ENCODE measurements at places on chromosomes 6 and 20. TPM values are rescaled to one million over a fixed set of nuclear protein-coding genes. Genes with fewer than 3 reads are reported as not detected.

DNA sequence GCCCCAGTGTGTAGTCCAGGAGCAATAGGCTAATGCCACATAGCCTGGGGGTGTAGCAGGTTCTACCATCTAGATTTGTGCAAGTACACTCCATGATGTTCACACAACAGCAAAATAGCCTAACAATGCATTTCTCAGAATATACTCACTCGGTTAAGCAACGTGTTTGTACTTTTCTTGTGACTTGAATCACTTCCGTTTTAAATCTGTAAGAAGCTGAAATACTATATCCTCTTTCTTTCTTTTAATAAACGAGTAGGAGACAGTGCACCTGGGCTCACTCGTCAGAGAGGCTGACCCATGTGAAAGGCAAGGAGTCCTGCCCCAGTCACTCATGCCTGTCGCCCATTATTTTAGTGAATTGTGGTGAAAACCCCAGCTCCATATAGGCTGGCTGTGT lies 201.6 kb downstream of the FOXA2 start:
- no peak overlapping the region for H3K4me3 ChIP-seq
- no peaks in the 10 kb centered on the region for H3K36me3 ChIP-seq

GRCh38 chr20:54173653-54174456 lies at the start of gene CYP24A1:
Gene CYP24A1 (minus strand): TSS chr20:54173986. CDS start chr20:54173579, 407 bp downstream.
- no peak within 1 kb of the TSS for H3K27ac ChIP-seq
- H3K4me3 ChIP-seq = peak within 1 kb of the TSS; percentile 32
- no peaks in the 10 kb centered on the region for H3K36me3 ChIP-seq
- DNase-seq = no peak
- H3K27me3 ChIP-seq = peaks cover 7% of the 10 kb centered on the region

DNA sequence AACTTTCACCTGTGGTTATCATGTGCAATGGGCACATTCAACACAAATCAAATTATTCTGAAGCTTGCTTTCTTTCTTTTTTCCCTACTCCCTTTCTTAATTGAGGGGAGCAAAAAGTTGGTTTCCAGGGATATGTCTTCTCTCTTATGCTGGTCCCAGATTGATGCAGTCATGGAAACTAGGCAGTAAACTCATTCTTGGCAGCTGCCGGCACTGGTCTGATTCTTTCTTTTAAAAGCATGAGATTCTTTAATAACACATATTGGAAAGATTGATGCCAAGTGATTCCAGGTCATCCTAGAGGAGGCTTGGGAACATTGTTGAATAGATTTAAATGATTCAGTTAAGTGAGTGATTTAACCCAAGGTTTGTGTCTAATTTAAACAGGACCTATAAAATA lies 29.0 kb downstream of the PTPRA start:
- H3K4me3 ChIP-seq = no peak overlapping the region
- no peak for DNase-seq
- no peaks in the 10 kb centered on the region for H3K36me3 ChIP-seq
- no peak overlapping the region for H3K27ac ChIP-seq
- H3K4me1 ChIP-seq = no peaks in the 10 kb centered on the region

DNA sequence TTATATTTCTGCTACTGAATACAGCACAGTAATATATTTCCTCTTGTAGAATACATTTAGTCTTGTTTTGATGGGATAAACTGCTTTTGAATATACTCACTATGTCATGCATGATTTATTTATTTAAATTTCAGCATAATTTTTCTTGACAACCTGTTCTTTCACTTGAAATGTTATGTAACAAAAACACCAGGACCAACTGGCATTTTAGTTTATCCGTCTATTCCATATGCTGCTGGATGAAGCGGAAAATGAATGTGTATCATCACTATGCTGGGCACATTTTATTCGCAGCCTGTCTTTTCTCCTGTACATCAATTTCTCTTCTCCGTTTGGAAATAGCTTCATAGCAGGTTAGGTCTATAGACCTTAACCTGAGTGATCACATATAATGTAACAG lies 206.8 kb upstream of the PLCB4 start:
- no peak overlapping the region for H3K27ac ChIP-seq
- H3K4me1 ChIP-seq = no peaks in the 10 kb centered on the region
- no peak for DNase-seq
- H3K27me3 ChIP-seq = no peaks in the 10 kb centered on the region
- H3K36me3 ChIP-seq = no peaks in the 10 kb centered on the region

DNA sequence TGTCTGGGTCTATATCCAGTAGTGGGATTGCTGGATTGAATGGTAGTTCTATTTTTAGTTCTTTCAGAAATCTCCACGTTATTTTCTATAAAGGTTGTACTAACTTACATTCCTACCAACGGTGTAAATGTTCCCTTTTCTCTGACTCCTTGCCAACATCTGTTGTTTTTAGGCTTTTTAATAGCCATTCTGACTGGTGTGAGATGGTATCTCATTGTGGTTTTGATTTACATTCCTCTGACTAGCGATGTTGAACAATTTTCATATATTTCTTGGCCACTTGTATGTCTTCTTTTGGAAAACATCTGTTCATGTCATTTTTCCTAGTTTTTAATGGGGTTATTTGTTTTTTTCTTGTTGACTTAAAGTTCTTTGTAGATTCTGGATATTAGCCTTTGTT lies 99.3 kb downstream of the BMP2 start:
- no peaks in the 10 kb centered on the region for H3K4me1 ChIP-seq
- no peak overlapping the region for H3K4me3 ChIP-seq
- DNase-seq = no peak
- no peak overlapping the region for H3K27ac ChIP-seq
- H3K36me3 ChIP-seq = no peaks in the 10 kb centered on the region

DNA sequence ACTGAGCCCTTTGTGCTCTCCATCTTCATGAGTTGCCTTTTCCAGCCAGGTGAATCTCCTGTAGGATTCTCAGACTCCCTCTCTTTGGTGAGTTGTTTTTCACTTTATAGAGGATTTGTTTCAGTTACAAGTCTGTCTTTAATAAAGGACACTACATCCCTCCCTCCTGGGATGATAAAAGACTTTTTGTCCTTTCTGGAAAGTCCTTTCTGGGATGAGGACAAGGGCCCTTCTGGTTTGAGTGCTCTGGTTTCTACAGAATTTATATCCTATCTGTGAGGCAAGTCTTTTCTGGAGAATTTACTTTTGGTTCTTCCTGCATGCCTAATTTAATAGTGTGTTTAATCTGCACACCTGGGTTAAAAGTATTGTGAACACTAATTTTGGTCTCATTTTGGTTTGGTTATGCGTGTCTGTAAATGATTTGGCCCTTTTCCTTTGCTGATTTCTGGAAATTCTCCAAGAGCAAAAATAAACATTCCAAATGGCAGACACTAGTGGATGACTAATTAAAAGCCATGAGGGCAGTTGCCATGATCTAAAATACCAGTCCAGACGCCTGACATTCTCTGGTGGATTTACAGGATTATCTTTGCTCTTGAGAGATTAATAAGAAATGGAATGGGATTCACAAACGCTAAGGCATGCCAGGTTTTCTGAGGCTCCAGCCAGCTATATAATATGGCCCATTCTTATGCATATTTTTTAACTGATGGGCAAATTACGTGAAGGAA lies 44.8 kb downstream of the TCP11 start:
- no peak overlapping the region for H3K4me3 ChIP-seq
- H3K27ac ChIP-seq = peak overlapping the region; percentile 14
- H3K27me3 ChIP-seq = no peaks in the 10 kb centered on the region
- no peak for DNase-seq
- no peaks in the 10 kb centered on the region for H3K36me3 ChIP-seq

DNA sequence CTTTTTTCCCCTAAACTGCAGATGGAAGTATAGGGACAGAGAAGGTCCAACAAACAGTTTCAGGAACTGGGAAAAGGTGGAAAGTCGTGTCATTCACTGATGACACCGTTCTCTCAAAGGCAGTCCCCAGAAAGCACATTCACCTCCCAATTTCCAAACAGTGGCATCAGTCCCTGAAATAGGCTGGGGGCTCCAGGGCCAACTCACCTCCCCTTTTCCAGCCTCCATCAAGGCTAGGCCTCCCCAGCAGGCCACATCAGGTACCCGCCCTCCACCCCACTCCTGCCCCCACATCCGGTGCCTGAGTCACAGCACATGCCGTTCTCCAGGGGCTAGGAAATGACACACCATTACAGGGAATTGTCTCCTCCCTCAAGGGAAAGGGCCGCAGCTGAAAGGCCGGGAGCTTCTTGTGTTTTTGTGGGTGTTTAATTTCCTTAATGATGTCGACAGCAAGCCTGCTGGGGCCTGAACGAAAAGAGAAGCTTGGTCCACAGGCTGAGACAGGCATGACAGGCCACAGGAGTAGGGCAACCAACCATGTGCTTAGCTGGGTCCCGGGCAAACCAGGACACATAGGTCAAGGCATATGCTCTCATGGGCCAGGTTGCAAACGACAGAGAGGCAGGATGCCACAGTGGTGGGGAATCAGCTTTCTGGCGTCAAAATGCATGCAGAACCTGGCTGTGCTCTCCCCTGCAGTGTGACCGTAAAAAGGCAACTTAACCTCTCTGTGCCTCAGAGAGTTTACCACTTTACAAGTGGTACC lies 39.2 kb downstream of the ZMYND8 start:
- peak overlapping the region; percentile 93 for H3K27ac ChIP-seq
- H3K4me3 ChIP-seq = no peak overlapping the region
- H3K4me1 ChIP-seq = peaks cover 32% of the 10 kb centered on the region
- no peaks in the 10 kb centered on the region for H3K36me3 ChIP-seq

DNA sequence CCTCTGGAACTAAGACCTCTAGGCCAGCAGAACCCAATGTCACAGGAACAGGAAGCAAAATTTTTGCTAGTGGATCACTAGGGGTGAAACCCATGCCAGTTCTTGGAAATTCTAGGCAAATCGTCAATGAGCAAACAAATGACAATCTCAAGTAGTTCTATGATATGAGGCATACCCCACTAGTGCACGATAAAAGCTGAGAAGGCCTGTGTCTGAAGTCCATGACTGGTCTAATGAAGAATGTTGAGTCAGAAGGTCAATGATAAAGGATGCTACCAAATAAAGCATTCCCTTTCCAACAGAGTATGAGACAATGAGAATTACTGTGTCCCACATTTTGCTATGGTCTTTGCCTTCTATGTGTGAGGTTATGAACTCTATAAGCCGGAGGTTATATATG lies 149.4 kb upstream of the NOX3 start:
- DNase-seq = no peak
- H3K27ac ChIP-seq = no peak overlapping the region
- H3K4me3 ChIP-seq = no peak overlapping the region
- no peaks in the 10 kb centered on the region for H3K27me3 ChIP-seq
- H3K36me3 ChIP-seq = no peaks in the 10 kb centered on the region

- H3K36me3 ChIP-seq = no peaks in the 10 kb centered on the region
- DNase-seq = no peak
Observed at GRCh38 chr6:101281266-101281665, 112.2 kb upstream of the GRIK2 start.

GRCh38 chr6:87196275-87196842 lies 41.0 kb downstream of the ZNF292 start:
- H3K27me3 ChIP-seq = no peaks in the 10 kb centered on the region
- no peak for DNase-seq
- H3K4me3 ChIP-seq = no peak overlapping the region

DNA sequence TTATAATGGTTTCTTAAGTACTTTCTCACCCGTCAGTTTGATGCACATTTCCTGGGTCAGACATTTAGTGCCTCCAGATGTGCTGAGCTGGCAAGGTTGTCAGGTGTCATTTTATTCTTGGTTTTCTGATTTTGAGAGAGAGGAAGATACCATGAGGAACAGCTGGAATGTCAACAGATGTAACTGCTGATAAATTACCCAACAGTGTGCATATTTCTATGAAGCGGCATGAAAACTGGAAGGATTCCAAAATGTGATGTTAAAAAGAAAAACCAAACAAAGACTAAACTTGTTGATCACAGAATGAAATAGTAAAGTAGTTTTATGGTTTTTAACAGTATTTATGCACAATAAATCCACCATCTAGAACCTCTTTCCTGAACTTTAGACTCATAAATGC lies 447.3 kb downstream of the HDGFL1 start:
- no peak overlapping the region for H3K4me3 ChIP-seq
- no peak for DNase-seq
- no peaks in the 10 kb centered on the region for H3K4me1 ChIP-seq
- H3K27ac ChIP-seq = no peak overlapping the region

- H3K4me1 ChIP-seq = no peaks in the 10 kb centered on the region
- H3K27me3 ChIP-seq = no peaks in the 10 kb centered on the region
- H3K4me3 ChIP-seq = no peak overlapping the region
- H3K27ac ChIP-seq = no peak overlapping the region
- H3K36me3 ChIP-seq = no peaks in the 10 kb centered on the region
Observed at GRCh38 chr6:19860235-19860877, 23.2 kb downstream of the ID4 start.

GRCh38 chr6:35857853-35858252 lies 52.7 kb downstream of the LHFPL5 start:
- peaks cover 27% of the 10 kb centered on the region for H3K36me3 ChIP-seq
- H3K27me3 ChIP-seq = no peaks in the 10 kb centered on the region
- H3K4me1 ChIP-seq = no peaks in the 10 kb centered on the region

GRCh38 chr6:33737267-33738026 lies 9.3 kb downstream of the IP6K3 start:
- no peaks in the 10 kb centered on the region for H3K27me3 ChIP-seq
- no peaks in the 10 kb centered on the region for H3K36me3 ChIP-seq

DNA sequence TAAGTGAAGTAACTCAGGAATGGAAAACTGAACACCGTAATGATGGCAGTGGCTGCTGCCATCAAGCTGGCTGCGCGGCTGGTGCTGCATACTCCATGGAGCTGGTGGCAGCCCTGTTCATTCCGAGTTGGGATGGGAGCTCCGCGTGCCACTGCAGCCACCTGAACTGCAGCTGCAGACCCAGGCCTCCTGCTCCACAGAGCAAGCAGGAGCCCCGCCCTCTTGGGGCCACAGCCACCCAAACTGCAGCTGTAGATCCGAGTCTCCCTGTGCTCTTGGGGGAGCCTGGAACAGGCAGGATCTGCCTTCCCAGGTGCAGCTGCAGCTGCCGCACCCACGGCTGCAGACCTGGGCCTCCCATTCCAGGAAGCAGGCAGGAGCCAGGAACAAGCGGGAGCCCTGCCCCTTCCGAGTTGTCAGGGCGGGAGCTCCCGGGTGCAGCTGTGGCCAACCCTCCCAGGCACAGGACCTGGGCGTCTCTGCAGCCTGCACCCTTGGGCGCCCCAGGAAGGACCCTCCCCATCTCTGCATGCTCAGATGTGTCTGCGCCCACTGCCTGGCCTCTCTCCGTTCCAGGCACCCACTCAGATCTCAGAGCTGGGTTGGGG lies 120.2 kb downstream of the GMPR start:
- H3K27ac ChIP-seq = no peak overlapping the region
- no peaks in the 10 kb centered on the region for H3K27me3 ChIP-seq
- DNase-seq = no peak

ZKSCAN8 gene
- total RNA-seq = 11.0 TPM

EEF1A2 gene
- 0.05 TPM for total RNA-seq

NR2E1 gene
- total RNA-seq = not detected

UBD gene
- 32.6 TPM for total RNA-seq

DSE gene
- 13.0 TPM for total RNA-seq

NQO2 gene
- total RNA-seq = 124 TPM

LHFPL5 gene
- not detected for total RNA-seq

DEFB129 gene
- not detected for total RNA-seq

RGS17 gene
- total RNA-seq = 0.09 TPM
